Coronary artery (tissue), 2 donors: ENCODE measurements at places on chromosomes 12 and 14.
A peak's percentile ranks its signal among the peaks of the same experiment; 100 is the strongest.

GRCh38 chr12:66251049-66251448, 51.2 kb upstream of the HELB start:
- no peak for DNase-seq

GRCh38 chr14:104001003-104001402, 58.7 kb upstream of the RD3L start:
- DNase-seq: peak; percentile 12

DNA sequence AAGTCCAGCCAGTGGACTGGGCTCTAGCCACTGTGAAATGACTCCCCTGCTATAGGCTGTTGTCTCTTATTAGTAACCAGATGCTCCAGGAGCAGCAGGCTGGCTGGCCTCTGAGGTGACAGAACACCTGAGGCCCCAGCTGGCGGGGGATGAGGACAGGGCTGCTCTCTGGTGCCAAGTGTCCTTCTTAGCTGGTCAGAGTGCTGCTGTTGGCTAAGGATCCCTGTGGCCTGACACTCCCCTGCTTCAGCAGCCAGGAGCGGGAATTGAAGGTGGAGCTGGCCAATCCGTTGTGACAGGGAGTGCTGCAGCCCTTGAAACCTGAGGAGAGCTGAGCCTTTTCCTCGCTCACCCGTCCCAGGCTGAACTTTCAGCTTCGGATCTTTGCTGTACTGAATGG, 30.7 kb downstream of the TMEM229B start:
- no peak for DNase-seq

GRCh38 chr14:67622675-67623074, 3.0 kb downstream of the ARG2 start:
- DNase-seq: no peak

DNA sequence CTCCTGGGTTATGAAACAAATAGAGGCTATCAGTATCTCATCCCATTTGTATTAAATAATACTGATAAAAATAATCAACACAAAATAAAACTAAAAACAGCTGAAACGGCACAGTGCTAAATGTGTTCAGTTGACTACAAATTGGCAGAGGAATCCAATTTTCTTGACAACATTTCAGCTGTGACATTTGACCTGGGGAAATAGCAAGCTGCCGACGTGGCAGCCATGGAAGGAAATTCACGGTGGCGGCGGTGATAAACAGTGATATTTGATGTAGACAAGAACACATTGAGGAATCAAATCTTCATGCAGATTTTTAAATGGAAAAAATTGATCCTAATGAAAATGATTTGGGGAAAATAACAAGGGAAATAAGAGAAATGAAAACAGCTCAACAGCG, 159.1 kb upstream of the RTL1 start:
- no peak for DNase-seq

GRCh38 chr12:52049286-52049685, 2.0 kb upstream of the NR4A1 start:
- no peak for DNase-seq

- DNase-seq: peak; percentile 87
Observed at GRCh38 chr12:106195621-106196027, 52.2 kb downstream of the CKAP4 start.

GRCh38 chr12:109737631-109738030, 24.0 kb downstream of the FAM222A start:
- no peak for DNase-seq

- DNase-seq: no peak
Observed at GRCh38 chr14:34340025-34340625, 121.9 kb downstream of the SPTSSA start.

GRCh38 chr14:59107819-59108218, 80.6 kb upstream of the DAAM1 start:
- DNase-seq: no peak

DNA sequence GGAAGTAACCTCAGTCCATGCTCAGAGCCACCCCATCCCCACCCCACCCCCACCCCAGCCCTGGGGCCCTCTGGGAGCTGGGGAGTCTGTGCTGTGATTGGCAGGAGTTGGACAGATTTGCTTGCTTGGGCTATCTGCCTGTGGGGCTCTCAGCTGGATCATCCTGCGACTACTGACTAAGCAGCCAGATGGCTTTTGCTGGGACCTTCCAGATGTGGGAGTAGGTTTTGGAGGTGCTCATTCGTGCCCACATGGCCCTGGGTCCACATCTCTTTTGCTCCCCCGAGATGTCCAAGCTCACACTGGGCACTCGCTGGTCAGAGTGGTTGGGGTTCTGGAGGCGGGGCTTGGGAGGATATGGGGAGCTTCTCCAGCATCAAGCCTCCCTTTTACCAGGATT, 138.9 kb downstream of the TSPAN9 start:
- DNase-seq: no peak

- no peak for DNase-seq
Observed at GRCh38 chr14:65866886-65867285, 454.4 kb downstream of the FUT8 start.

DNA sequence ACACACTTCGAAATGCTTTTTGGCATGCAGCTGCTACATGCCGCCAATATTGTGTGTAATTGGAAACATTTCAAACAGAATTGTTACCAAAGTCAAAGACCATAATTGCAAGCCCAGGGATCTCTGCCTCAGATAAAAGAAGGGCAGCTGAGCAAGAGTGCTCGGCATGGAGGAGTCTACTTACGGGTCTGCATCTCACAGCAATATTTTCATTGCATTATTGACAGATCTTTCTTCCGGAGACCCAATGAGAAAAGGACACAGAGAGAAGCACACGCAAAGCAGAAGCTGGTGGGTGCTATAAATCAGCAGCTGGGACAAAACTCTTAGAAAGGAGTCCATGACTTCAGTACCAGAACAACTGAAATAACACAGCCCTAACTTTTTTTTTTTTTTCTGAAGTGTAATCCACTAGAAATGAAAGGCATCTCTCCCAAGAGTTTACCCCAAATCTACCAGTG, 4.9 kb downstream of the PRICKLE1 start:
- no peak for DNase-seq

DNA sequence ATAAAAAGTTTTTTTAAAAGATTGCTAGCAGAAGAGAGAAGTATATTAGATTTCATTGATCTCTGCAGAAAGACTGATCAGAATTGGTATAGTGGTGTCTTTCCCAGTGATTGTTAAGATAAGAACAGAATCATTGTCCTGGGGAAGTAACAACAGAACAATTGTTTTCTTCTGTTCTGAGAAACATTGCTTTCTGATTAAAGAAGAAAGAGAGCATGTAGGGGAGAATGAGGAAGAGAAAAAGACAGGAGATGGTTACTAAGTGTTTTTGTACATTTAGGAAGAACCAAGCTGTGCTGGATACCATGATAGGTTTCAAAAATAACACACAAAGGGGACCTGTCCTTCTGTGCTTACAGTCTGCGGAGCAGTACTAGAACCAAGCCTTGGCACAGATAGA, 5.0 kb downstream of the USP30 start:
- no peak for DNase-seq

GRCh38 chr14:95662376-95663186, 23.6 kb upstream of the TCL1B start:
- no peak for DNase-seq

DNA sequence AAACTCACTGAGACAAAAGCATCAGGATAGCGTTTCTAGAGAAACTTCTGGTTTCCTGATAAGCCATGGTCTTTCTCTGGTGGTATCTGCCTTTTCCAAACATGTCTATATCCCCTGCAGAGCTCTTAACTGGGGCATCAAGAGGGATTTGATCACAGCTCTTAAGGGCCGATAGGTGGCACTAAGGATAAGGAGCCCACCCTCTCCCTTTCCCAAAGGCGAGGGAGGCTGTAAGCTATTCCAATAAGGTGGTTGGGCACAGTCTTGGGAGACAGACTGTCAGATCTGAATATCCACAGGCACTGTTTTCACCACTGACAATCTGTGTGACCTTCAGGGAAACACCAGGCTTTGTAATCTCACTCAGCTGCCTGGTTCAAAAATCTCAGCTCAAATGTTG, 206.0 kb downstream of the ADGRD1 start:
- no peak for DNase-seq

DNA sequence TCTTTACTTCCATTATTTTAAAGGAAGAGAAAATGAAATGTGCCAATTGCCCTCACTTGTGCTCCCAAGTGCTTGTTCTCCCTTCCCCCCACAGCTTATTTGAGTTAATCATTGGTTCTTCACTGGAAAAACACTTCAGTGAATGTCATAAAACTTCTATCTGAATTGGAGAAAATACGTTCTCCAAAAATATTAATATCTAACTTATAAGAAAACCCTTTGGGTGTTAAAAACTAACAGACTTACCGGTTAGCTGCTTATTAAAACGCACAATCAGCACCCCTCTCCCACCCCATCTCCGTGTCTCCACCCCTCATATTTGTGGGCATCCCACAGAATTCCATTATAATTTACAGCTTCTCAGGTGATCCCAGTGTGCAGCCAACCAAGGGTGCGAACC, 31.7 kb downstream of the PLEKHA5 start:
- DNase-seq: no peak

DNA sequence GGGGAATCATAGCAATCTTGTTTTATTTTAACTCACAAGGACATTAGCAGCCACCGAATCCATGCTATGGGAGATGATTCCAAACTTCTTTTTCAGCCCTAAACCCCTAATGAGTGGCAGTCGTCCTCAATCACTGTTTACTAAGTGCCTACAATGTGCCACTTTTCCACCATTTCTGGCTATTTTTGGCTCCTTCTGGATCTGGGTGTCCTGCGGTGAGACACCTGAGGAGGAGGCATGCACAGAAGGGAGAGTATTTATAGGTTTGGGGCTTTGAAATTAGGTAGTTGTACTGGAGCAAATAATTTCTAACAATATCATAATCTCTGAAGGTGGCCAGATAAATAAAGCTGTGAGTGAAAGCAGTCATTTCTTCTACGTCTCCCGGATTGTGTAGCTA, 1125.6 kb downstream of the BCL11B start:
- no peak for DNase-seq

GRCh38 chr12:108884116-108885012, 4.5 kb downstream of the DAO start:
- DNase-seq: no peak

DNA sequence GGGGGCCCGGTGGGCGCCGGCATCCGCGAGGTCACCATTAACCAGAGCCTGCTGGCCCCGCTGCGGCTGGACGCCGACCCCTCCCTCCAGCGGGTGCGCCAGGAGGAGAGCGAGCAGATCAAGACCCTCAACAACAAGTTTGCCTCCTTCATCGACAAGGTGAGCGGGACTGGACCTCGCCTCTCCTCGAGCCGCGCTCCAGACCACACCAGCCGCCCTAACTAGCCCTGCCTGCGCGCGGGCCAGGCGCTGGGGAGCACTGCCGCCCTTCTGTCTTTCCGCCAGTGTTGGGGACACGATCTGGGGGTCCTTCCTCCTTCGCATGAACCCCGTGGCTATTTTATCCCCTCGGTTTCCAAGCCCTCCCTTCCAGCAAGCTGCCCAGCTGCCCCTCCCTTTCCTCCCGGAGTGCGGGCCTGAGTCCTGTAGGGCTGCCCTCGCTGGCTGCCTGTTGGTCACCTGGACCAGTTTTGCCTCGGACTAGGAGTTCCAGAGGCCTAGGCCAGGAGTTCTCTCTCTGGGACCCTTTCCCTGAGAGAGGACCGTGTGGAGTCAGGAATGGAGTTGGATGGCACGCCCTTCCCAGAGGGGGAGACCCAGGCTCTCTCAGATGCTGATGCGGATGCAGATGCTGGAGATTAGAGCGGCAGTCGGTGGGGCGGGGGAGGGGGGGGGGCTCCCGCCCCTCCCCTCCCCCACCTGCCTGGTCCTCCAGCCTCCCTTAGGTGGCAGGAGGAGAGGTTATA, 592 bp downstream of the KRT7 start:
- no peak for DNase-seq

DNA sequence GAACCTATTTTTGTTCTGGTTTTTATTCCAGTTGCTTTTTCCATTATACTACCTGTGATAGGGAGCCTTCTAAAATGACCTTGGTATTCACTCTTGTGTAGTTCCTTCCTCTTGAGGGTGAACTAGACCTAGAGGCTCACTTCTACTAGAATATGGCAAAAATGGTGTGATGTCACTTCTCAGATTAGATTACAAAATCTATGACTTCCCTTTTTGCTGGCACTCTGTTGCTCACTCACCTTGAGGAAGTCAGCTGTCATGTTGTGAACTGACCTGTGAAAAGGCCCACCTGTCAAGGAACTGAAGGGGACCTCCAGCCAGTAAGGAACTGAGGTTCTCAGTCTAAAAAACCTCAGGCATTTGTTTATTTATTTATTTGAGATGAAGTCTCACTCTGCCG, 5.7 kb downstream of the MIPOL1 start:
- no peak for DNase-seq

- no peak for DNase-seq
Observed at GRCh38 chr12:118068445-118068844, 7.5 kb upstream of the WSB2 start.

GRCh38 chr12:54039417-54040147, 6.7 kb downstream of the HOXC5 start:
- no peak for DNase-seq

- DNase-seq: no peak
Observed at GRCh38 chr14:77561881-77562280, 54.6 kb downstream of the SPTLC2 start.

- DNase-seq: no peak
Observed at GRCh38 chr12:70853326-70853725, 67.2 kb downstream of the PTPRR start.

GRCh38 chr12:97134495-97134894, 227.4 kb downstream of the NEDD1 start:
- DNase-seq: no peak

- DNase-seq: no peak
Observed at GRCh38 chr12:630656-631632, 32.3 kb downstream of the NINJ2 start.
